ENCODE measurements at places on chromosomes 3 and 15. TPM values are rescaled to one million over a fixed set of nuclear protein-coding genes. Genes with fewer than 3 reads are reported as not detected.

DNA sequence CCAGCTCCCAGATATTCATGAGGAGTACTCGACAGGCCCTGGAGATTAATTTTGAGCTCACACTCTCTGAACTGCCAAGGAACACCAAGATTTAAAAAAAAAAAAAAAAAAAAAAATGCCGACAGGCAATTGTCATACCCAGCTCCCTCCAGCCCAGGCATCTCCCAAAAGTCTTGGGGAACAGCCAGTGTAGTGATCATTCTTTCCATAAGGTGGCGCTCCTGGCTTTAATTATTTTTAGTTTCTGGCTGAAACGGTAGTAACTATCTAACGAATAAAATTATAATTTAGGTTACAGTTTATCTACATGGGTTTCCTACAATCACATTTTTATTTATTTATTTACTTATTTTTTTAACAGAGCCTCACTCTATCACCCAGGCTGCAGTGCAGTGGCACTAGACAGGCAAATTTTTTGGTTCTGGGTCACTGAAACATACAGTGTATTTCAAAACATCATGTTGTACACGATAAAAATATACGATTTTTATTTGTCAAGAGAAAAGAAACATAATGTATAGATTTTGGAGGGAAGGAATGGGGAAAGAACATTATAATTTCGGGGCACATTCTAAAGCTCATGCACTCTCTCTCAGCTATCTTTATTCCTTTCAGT is 157.3 kb downstream of the ADAMTS9 start:
- no peak overlapping the region for H3K4me3 ChIP-seq
- peaks cover 12% of the 10 kb centered on the region for H3K27me3 ChIP-seq
- H3K4me1 ChIP-seq = peaks cover 9% of the 10 kb centered on the region
- no peaks in the 10 kb centered on the region for H3K36me3 ChIP-seq

GRCh38 chr3:194865061-194865460 is 179.4 kb downstream of the FAM43A start:
- H3K4me1 ChIP-seq = no peaks in the 10 kb centered on the region
- no peak overlapping the region for H3K4me3 ChIP-seq
- H3K27me3 ChIP-seq = peaks cover 11% of the 10 kb centered on the region

C3orf80 gene
- 0.09 TPM for total RNA-seq

ROPN1 gene
- not detected for total RNA-seq

Measured in activated T-cell treated with anti-CD3 and anti-CD28 coated beads, Interleukin-2, amount 50 U/mL, for 72 hours (primary cell).